Neural progenitor cell (in vitro differentiated cells): ENCODE measurements at places on chromosomes 4 and X.

DNA sequence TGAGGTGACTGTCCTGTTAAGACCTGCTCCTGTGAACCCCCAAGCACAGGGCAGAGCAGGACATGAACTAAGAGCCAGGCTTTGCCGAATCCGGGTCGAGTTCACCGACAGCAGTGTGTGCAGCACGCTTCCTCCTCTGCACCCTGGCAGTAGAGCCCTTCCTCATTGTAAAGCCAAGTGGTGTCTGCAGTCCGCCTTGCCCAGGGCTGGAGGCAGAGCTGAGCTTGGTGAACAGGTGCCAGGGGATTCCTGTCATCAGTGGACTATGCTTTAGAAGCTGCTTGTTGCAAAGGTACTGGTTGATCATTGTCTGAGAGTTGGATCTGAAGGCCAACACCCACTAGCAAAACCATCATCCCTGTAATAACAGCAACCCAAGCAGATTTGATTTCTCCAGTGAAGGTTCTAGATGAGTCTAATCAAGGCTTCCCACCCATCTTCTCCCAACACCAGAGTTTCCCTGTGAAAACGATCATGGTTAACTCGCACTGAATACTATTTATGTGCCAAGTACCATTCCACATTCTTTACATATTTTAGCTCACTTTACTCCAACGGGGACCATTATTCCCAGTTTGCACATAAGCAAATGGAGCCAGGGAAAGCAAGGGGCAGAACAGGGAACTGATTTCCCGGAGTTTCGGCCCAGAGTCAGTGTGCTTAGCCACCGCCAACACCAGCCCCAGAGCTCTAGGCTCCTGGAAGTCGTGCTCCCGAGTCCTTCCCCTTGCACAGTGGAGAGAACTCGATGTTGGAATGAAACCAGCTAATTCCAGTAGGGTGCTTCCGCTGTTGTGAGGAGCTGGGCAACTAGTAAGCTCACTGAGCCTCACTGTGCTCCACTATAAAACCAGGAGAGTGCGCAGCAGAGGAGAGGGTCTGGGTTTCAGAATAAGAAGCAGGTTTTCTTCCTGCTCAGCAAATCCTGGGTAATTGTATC, 1.4 kb upstream of the SLC34A2 start:
- DNase-seq: peak; percentile 50

DNA sequence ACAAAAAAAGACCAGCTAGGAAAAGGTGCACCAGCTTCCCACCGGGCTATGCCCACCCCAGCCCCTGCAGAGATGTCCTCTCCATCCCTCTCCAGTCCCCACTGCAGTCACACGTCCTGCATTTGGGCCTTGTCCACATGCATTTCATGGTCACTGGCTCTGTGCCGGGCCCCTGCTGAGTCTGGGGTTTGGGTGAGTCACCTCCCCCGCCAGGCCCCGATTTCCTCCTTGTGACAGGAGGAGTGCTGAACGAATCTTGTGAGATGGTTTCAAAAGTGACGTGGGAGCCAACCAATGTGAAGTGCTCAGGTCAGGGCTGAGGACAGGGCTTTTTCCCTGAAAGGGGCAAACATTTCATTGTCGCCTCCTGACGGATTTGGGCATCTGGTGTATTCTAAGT, 7.1 kb downstream of the CPZ start:
- DNase-seq: no peak

GRCh38 chr4:24103434-24104157, 213.7 kb upstream of the PPARGC1A start:
- no peak for DNase-seq

GRCh38 chr4:105698607-105699006, 9.9 kb downstream of the INTS12 start:
- DNase-seq: no peak

DNA sequence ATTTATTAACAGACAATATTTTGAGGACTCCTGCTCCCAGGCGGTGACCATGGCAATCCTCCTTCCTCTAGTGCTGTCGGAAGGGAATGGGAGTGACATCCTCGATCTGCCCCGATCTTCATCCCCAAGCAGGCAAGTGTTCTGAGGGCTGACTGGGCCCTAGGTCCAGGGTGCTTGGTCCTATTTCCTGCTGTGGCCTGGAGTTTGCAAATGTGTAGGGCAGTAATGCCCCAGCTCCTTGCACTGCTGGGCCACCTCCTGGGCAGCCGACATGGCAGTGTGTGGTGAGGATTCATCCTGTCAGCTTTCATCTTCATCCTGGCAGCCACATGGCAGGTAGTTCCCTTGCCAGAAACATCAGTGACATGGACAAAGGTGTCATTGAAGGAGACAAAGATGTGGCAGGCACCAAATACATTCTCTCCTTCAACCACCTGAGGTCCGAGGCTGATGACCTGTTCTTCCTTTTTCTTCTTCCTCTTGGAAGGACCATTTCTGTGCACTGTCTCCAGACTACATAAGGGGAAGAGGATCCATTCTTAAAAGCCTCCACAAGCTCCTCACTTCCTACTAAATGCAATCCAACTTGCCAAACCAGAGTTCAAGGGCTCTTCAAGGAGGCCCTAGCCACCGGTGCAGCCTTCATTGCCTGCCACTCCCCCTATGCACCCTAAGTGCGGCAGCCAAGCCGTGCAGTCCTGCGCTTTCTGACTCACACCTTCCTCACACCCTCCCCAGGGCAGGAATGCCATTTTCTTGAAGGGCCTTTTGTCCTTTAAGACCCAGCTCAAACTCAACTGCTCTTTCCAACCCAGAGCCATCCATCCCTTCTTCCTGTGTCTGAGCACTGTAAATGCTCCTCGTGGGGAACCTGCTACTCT, 65.7 kb downstream of the TMEM154 start:
- no peak for DNase-seq

GRCh38 chrX:13816176-13816575, 717 bp downstream of the GPM6B start:
- DNase-seq: no peak

GRCh38 chr4:143282211-143282707, 54.4 kb upstream of the GAB1 start:
- no peak for DNase-seq

DNA sequence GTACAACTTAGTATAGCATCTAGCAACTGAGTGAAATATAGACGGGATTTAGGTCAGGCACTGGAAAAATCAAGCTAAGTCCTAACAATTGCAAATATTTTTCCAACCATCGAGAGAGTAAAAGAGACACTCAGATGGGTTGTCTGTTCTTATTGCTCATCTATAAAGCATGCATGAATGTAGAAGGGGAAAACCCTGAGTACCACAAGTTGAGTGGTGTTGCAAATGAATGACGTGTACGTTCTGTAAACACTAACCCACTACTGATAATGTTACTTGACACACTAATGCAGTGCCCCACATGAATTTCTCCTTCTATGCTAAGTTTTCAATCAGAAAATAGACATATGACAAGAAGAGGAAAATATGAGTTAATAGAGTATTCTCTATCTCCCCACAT, 211.2 kb downstream of the COX18 start:
- DNase-seq: no peak

GRCh38 chrX:103782640-103783039, 6.0 kb downstream of the PLP1 start:
- peak; percentile 62 for DNase-seq

GRCh38 chrX:71910643-71910985, at the start of gene NHSL2:
TSS of gene NHSL2 (plus strand) at chrX:71910845.
- peak; percentile 73 for DNase-seq

- DNase-seq: no peak
These were observed 53.7 kb upstream of the NKX1-1 start for GRCh38 chr4:1459722-1460511.

DNA sequence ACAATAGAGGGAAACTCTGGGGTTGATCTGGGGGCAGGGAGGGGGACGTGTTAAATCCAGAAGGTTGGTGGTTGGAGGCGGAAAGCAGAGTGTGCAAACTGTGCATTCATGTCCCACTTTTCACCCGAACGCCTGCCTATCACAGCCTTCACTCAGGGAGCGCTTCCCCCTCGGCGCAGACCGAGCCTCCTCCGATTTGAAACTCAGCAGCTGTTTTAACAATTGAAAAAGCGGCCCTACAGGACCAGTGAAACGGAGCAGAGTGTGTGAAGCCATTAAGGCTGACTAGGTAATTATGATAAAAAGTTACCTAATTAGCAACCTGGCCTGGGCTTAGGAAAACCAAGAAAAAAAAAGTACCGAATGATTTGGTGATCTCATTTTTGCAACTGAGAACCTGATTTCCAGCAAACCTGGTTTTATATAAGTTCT, 685 bp upstream of the NDNF start:
- DNase-seq: peak; percentile 66

GRCh38 chr4:73451404-73451803, 15.4 kb downstream of the AFP start:
- DNase-seq: peak; percentile 33

- peak; percentile 56 for DNase-seq
These were observed 248.1 kb downstream of the C4orf33 start for GRCh38 chr4:129344058-129344457.

DNA sequence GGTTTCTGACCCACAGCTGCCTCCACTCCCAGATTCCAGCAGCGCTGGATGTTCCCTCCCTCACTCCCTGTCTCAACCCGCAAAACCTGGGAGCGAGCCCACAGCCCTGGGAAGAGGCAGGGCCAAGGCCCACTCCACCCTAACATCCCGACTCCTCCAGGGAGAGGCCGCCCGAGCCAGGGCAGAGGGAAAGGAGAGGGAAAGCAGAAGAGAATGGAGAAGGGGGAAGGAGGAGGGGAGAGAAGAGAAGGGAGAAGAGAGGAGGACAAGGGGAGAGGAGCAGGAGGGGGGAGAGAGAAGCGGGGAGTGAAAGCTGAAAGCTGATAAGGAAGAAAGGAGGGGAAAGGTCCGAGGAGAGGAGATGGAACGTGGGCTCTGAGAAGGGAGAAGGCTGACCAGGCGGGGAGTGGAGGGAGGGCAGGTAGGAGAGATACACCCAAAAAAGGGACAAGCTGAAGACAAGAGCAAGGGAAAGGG, 120.2 kb upstream of the PJA1 start:
- peak; percentile 35 for DNase-seq

DNA sequence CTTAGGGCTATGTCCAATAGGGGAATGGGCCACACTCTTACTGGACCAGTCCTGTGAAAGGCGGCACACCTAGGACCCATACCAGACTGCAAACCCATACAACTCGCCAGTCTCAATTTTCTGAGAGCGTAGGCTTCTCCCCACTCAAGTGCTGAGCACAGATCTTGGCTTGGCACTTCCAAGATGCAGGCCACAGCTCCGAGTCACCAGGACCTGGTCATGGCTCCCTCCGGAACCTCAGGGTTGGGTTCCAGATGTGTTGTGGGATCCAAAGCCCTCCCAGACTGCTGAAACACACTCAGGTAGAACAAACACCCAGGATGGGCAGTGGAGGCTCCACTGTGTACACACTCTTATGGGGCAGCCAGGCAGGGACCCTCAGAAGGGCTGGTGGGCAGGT, 103.3 kb downstream of the TMEM144 start:
- no peak for DNase-seq
